Ovary (tissue), 10 donors: ENCODE measurements at places on chromosomes 12 and 14. TPM values are rescaled to one million over a fixed set of nuclear protein-coding genes. Genes with fewer than 3 reads are reported as not detected.

The ITGA5 gene
- total RNA-seq: 32.6 TPM

The DNAI7 gene
- 1.3 TPM for total RNA-seq

The TAS2R9 gene
- total RNA-seq: not detected

The ZBTB42 gene
- 4.1 TPM for total RNA-seq

The FBLN5 gene
- total RNA-seq: 145 TPM

The OR4E1 gene
- total RNA-seq: not detected

The FAM161B gene
- total RNA-seq: 8.3 TPM

The ZNF10 gene
- total RNA-seq: 22.0 TPM

The FGFR1OP2 gene
- total RNA-seq: 150 TPM

The VASH1 gene
- 21.7 TPM for total RNA-seq

The IFNG-AS1 gene
- not detected for total RNA-seq

The IFI27L2 gene
- 101 TPM for total RNA-seq

The RASAL1 gene
- total RNA-seq: 0.36 TPM

The TMEM106C gene
- total RNA-seq: 46.7 TPM

The TAS2R46 gene
- 4.0 TPM for total RNA-seq

The WNT5B gene
- total RNA-seq: 3.1 TPM

The ANKRD33 gene
- not detected for total RNA-seq

The JAG2 gene
- total RNA-seq: 10.2 TPM

The SERPINA10 gene
- total RNA-seq: not detected

The DLK1 gene
- total RNA-seq: 1,875 TPM

The TRHDE gene
- 19.0 TPM for total RNA-seq

The FLVCR2 gene
- total RNA-seq: 1.8 TPM

The SSPN gene
- 68.0 TPM for total RNA-seq

The SLC10A1 gene
- not detected for total RNA-seq

The RNU4-1 gene
- total RNA-seq: 1,930 TPM

The SLCO1B1 gene
- not detected for total RNA-seq

The HSP90B1 gene
- 217 TPM for total RNA-seq

The NRIP2 gene
- 2.8 TPM for total RNA-seq

The PLEKHG7 gene
- total RNA-seq: 6.1 TPM

The PAX9 gene
- not detected for total RNA-seq

The ERP29 gene
- total RNA-seq: 60.9 TPM

The PTGER2 gene
- 6.7 TPM for total RNA-seq

The RILPL1 gene
- 23.9 TPM for total RNA-seq

The FGF6 gene
- not detected for total RNA-seq
